Parietal lobe (tissue), 2 donors: ENCODE measurements at places on chromosomes 4 and X. TPM values are rescaled to one million over a fixed set of nuclear protein-coding genes. Genes with fewer than 3 reads are reported as not detected.

Gene FAM114A1
- total RNA-seq: 11.3 TPM

Gene BBS12
- 10.6 TPM for total RNA-seq

Gene LRAT
- 0.94 TPM for total RNA-seq

Gene ARSJ
- 0.31 TPM for total RNA-seq

Gene LANCL3
- total RNA-seq: 1.3 TPM

Gene ZBTB49
- 16.3 TPM for total RNA-seq

Gene GAGE2A
- not detected for total RNA-seq

Gene ZNF732
- total RNA-seq: 3.1 TPM

Gene ATOH1
- total RNA-seq: not detected

Gene ZAR1
- 0.94 TPM for total RNA-seq

Gene RBM46
- not detected for total RNA-seq

Gene TRIM75
- total RNA-seq: not detected

Gene CACNA1F
- total RNA-seq: not detected

Gene BTK
- total RNA-seq: 0.94 TPM

Gene PRRG3
- total RNA-seq: 15.0 TPM

Gene MAGEA3
- total RNA-seq: not detected

Gene SOWAHB
- total RNA-seq: 3.4 TPM

Gene GPM6B
- total RNA-seq: 362 TPM

Gene GPR119
- not detected for total RNA-seq

Gene KLHL4
- total RNA-seq: 36.3 TPM

Gene SLC6A14
- not detected for total RNA-seq

Gene TRPC3
- 15.3 TPM for total RNA-seq

Gene MAGEA9B
- total RNA-seq: not detected

Gene MTNR1A
- 0.63 TPM for total RNA-seq

Gene RPS3A
- 2,102 TPM for total RNA-seq

Gene ARHGAP24
- total RNA-seq: 3.1 TPM

Gene CRMP1
- 680 TPM for total RNA-seq

Gene FRAS1
- 16.0 TPM for total RNA-seq

Gene TKTL2
- 1.9 TPM for total RNA-seq

Gene ENPP6
- total RNA-seq: 1.9 TPM

Gene TMSB15A
- total RNA-seq: 163 TPM

Gene EGF
- 0.31 TPM for total RNA-seq

Gene EMCN
- 2.2 TPM for total RNA-seq

Gene TMEM255A
- total RNA-seq: 2.2 TPM

Gene TCEAL3
- 11.3 TPM for total RNA-seq

Gene TRIM60
- total RNA-seq: not detected

Gene USP17L13
- total RNA-seq: not detected

Gene CPLX1
- 2.5 TPM for total RNA-seq

Gene ARX
- total RNA-seq: 14.4 TPM

Gene FAM149A
- 39.8 TPM for total RNA-seq

Gene MMRN1
- total RNA-seq: 3.8 TPM

Gene TSPAN7
- 81.7 TPM for total RNA-seq

Gene NUDT11
- total RNA-seq: 65.1 TPM

Gene CDKL2
- total RNA-seq: 53.2 TPM

Gene MAGEC2
- total RNA-seq: not detected

Gene BBS7
- 51.0 TPM for total RNA-seq

Gene CABS1
- total RNA-seq: not detected
